ENCODE measurements at places on chromosomes 7 and 10.

DNA sequence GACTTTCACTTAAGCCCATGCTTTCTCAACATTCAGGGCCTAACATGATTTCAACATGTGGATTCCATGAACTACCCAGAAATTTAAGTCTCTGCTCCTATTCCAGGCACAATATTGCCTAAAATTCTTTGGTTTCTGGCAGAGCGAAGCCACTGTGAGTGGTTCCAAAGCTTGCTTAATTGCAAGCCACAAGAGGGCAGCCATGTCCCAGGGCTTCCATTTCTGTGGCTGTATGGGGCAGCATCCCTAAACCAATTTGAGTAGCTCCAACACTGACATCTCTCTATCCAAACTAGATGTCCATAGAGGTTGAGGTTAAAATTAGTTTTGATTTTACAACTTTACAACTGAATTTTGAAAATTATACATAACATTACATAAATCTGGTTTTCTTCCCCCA, 56.3 kb upstream of the MDFIC start:
- DNase-seq: peak; percentile 83

DNA sequence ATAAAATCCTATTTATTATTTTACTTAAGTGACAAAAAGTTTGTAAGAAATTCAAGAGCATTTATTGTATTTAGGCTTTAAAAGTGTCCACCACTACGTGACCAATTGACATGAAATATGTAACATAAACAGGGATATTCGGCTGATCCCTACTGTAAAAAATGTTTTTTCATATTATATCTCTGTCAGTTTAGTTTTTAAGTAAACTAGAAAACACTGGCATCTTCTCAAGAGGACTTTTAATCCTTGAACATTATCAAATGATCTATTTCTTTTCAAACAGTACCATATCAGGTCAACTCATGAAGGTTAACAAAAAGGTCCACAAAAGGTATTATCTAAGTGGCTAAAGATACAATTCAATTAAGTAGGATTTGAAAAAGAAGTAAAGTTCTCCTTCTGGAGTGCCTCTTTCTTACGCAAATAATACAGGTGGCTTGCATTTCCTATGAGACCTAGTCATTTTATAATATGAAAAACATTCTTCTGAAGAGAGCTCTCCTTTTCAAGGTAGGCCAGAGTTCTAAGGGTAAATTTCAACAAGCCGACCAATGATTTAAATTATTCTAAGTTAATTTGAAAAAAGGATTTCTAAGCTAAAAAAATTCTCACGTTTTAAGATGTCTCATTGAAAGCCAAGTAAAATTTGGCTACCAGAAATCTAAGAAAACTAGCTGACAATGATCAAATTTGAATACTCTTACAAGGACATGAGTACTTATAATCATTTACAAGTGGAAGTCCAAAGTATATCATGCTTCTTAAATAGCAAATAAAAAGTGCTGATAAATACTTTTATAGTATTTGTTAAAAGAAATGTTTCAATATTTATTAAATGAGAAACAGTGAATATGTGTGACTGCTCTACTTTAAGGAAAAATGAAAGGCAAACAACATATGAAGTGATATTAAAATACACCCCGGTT, 133.5 kb downstream of the NRBF2 start:
- peak; percentile 35 for DNase-seq

- DNase-seq: no peak
Observed at GRCh38 chr7:46174196-46174580, 253.1 kb upstream of the IGFBP3 start.

GRCh38 chr7:69935107-69935506, 336.8 kb downstream of the AUTS2 start:
- peak; percentile 2 for DNase-seq

- peak; percentile 67 for DNase-seq
Observed at GRCh38 chr10:123156078-123156477, 1.9 kb downstream of the BUB3 start.

- no peak for DNase-seq
Observed at GRCh38 chr10:86536294-86536861, 14.8 kb upstream of the WAPL start.

GRCh38 chr7:11078247-11078834, 104.7 kb downstream of the PHF14 start:
- DNase-seq: no peak

DNA sequence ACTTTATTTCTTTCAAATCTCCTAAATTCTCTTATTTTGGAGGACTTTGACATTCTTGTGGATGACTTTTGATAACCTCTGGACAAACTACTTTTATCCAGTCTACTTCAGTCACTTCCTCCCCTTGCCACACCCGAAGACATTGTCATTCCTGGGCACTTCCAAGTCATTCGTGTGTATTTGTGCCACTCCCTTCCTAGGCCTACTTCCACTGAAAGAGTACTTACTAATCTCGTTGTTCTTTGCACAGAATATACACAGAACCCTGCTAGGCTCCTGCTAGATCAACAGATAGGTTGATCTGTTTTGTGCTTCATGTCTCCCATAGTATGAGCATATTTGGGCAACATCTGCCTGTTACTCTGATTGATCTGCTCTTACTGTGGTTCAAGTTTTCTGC, 355.4 kb downstream of the HGF start:
- DNase-seq: no peak

DNA sequence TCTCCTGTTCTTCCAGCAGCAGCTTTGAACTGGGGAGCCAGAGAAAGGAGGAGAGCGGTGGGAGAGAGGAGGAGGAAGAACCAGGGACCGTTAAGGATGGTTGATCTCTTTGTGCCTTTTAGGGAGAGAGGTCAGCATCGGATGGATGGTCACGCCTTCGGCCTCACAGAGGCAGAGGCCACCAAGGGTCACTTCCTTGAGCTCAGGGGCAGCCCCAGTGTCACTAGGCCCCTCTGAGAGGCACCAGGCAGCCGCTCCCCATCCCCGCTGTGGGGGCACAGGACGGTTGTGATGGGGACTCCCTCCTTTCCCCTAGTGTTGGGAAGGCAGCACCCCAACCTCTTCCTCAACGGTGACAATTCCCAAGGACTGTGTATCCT, 121.4 kb downstream of the DNAJB6 start:
- no peak for DNase-seq

- peak; percentile 100 for DNase-seq
Observed at GRCh38 chr10:51389415-51390321, 309.7 kb downstream of the CSTF2T start.

GRCh38 chr10:127552446-127552845, 3.3 kb downstream of the NPS start:
- DNase-seq: no peak

DNA sequence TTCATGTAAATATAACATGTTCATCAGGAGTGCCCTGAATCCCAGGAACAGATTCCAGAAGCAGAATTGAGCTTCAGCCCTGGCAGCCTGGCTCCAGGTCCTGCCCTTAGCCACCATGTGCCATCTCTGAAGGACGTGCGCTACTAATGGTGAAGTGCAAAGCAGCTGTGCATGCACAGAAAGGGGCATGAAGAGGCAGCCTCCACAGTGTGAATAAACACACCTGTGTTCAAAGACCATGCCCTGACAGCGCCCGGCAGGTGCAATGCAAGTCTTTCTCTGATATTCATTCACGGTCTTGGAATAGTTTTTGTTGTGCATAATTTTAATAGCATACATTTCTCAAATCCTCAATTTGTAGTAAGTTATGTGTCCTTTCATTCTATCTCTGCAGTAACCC, 250.4 kb upstream of the TCERG1L start:
- no peak for DNase-seq
